ENCODE measurements at places on chromosomes 2 and 18. TPM values are rescaled to one million over a fixed set of nuclear protein-coding genes. Genes with fewer than 3 reads are reported as not detected.

GRCh38 chr2:239506101-239506857 lies 105.5 kb upstream of the HDAC4 start:
- DNase-seq, result no peak

- DNase-seq, result no peak
Observed at GRCh38 chr18:64097497-64097896, 51.4 kb downstream of the LINC00305 start.

- DNase-seq, result no peak
Observed at GRCh38 chr2:108414256-108414876, 34.6 kb upstream of the GCC2 start.

DNA sequence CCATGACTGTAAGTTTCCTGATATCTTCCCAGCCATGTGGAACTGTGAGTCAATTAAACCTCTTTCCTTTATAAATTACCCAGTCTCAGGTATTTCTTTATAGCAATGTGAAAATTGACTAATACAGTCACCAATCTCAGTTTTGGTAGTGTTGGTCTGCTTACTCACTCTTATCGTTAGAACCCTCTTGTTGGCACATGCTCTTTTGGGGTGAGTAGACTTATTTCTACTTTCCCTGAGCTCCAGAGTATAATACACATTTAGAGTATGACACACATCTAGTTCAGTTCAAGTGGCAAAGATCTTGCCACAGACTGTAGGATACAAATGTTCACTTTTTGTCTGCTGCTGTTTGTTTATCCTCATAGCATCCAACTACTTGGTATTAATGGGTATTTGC lies 347.5 kb upstream of the CELF4 start:
- DNase-seq, result no peak

DNA sequence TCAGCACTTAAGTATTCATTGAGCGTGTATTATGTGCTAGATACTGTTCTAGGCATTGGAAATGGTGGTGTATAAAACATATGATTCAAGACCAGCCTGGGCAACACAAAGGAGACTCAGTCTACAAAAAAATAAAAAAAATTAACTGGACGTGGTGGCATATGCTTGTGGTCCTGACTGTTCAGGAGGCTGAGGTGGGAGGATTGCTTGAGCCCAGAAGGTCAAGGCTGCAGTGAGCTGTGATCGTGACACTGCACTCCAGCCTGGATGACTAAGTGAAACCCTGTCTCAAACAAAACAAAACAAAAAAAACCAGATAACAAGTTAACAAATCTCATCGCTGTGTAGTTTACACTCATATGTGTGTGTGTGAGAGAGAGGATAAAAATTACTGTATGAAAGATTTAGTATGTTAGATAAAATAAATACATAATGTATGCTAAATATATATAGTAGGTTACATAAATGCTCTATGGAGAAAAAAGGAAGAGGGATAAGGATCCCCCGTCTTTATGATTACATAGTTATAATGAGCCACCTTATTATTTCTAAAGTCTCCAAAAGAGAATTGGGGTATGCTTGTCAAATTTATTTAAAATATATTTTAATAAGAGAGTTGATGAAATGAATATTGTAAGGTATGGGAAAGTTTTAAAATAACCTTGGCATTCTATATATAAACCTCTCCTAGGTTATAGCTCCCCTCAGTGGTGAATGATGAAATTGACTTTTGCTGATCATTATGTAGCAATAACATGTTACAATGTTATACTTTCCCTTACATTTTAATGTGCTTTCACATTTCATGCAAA lies 69.2 kb downstream of the EHBP1 start:
- DNase-seq, result no peak

MDH1B gene
- 3.2 TPM for polyA plus RNA-seq

RTTN gene
- polyA plus RNA-seq, result 9.5 TPM

All from A549 (cell line).